Stimulated activated CD4-positive, alpha-beta T cell treated with anti-CD3 and anti-CD28 coated beads, Interleukin-4, amount 100 ng/mL, for 48 hours (primary cell): ENCODE measurements at places on chromosomes 12 and 14.

DNA sequence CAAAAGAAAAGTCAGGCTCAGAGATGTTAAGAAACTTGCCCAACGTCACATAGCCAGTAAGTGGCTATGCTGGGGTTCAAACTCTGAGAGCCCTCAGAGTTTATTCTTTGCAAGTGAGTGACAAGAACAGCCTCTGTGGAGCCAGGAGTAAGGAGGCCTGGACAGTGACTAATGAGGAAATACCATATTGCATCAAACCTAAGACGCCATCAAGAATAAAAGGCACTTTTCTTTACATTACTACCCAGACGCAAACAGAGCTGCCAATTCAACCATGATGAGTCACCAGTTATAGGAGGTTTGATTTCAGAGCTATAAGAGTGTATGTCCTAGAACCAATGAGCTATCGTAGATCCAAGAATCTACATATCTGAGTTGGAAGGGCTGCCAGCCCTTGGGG, 9.4 kb downstream of the TNFRSF1A start:
- DNase-seq = no peak

GRCh38 chr14:36443374-36443773, 76.7 kb downstream of the NKX2-1 start:
- DNase-seq = no peak

DNA sequence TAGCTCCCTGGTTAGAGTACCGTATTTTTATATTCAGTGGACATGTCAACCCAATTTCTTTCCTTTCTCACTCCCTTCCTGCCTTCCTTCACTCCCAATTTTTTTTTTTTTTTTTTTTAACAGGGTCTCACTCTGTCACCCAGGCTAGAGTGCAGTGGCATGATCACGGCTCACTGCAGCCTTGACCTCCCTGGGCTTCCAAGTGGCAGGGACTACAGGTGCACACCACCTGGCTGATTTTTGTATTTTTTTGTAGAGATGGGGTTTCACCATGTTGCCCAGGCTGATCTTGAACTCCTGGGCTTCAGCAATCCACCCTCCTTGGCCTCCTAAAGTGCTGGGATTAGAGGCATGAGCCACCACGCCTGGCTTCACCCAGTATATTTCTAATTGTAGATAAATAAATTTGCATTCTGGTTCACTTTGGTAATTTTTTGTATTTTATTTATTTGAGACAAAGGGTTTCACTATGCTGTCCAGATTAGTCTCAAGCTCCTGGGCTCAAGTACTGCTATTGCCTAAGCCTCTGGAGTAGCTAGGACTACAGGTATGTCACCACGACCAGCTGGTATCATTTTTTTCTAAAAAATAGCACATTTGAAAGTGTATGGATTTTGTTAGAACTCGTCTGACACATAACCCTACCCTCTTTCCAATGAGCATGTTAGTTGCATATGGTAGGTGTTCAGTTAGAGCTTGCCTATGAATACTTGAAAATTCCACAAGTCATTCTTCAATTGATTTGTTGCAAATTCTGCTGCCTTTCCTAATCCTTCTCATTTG, 15.7 kb downstream of the SLC38A2 start:
- no peak for DNase-seq

- DNase-seq = no peak
Measured at GRCh38 chr12:42859612-42860011, 270.1 kb upstream of the PRICKLE1 start.

DNA sequence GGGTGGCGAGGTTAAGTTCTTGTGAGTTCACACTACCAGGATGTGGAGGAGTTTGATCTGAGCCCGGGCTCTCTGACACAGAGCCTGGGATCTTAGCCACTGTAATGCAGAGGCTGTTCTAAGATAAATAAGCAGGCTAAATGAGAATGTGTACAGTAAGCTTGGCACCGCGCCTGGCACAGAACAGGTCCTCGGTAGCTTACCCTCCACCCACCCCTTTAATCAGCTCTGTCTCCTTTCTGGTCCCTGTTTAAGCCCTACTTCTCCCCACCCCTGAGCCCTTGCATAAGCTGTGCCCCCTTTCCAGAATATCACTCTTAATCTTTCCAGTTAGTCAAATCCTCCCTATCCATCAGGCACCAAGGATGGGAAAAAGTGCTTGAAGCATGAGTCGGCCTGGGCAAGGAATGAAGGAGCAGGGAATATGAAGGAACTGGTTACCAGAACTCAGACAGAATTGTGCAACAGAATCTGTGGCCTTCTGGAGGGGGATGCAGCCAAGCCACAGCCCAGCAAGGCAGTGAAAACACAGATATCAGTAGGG, 32.8 kb upstream of the CMKLR1 start:
- DNase-seq = no peak

DNA sequence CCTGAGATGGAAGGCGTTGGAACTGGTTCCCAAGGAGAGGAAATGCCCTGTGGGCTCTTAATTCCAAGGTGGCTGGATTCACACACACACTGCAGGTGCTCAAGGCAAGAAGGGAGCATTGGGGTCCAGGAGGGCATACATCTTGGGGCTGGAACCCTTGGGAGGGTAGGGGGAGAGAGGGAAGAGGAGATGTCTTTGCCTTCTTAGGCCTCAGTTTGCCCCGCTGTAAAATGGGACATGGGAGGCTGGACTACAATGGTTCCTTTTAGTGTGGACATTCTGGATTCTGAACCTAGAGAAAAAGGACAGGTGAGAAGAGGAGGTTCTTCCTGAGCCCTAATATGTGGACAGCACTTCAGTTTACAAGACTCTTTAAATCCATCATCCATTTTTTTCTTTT, 43.8 kb downstream of the CALM1 start:
- DNase-seq = no peak
